ENCODE measurements at places on chromosomes 5 and 9.

DNA sequence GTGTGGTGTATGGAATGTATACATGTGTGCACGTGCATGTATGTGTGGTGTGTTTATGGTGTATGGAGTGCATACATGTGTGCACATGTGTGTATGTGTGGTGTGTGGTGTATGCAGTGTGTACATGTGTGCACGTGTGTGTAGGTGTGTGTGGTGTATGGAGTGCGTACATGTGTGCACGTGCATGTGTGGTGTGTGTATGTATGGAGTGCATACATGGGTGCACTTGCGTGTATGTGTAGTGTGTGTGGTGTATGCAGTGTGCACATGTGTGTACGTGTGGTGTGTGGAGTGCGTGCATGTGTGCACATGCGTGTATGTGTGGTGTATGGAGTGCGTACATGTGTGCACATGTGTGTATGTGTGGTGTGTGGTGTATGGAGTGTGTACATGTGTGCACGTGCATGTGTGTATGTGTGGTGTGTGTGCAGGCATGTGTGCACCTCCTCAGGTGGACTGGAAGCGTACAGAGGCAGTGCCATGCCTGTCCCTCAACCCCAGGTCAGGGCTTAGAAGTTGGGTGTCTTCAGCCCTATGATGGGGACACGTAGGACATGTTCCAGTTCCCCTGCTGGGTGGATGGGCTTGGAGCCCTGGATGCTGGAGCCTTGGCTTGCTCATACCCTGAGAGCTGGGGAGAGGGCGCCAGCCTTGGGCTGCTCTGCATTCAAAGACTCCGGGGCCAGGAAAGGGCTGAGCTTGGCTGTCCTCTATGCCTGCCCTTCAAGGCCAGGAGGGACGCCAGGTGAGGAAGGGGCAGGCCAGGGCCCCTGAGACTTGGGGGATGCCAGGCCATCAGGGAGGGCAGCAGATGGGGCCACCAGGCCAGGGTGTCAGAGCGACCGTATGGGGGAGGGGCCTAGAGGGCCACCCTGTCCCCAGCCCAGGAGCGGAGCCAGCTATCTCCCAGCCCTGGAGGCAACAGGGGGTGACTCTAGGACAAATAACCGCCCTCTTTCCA, 12.2 kb downstream of the MYMK start:
- DNase-seq: no peak

GRCh38 chr5:60354311-60354710, 345.7 kb downstream of the DEPDC1B start:
- no peak for DNase-seq

GRCh38 chr9:92709954-92710353, 40.0 kb upstream of the IPPK start:
- no peak for DNase-seq

- no peak for DNase-seq
These were observed 60.0 kb downstream of the OLFM1 start for GRCh38 chr9:135147474-135147805.

DNA sequence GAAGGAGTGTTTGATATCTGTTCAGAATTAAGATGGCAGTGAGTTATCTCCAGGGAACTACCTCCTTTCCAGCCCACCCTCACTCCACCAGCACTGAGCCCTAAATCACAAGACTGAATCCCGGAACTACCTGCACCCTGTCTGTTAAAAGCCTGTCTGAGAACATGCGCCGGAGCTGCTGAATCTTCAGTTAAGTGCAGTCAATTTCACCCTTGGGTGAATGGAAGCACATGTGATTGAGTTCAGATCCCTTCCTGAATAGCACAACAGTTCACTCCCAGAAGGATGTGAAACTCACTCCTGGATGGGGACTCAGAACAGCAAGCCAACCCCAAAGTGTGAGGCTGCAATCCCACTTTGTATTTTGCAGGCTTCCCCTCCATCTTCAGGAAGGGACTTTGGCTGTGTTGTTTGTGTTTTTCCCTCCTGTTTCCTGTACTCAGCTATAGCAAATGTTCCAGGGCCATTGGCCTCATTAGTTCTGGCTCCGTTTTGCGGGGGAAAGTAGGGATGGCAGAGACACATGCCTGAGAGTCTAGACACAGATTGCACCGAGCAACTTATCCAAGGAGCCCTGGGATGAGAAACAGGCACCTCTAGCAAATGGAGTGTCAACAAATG, 43.4 kb downstream of the DPYSL3 start:
- DNase-seq: no peak

- no peak for DNase-seq
These were observed 114.2 kb downstream of the PRDM6 start for GRCh38 chr5:123203105-123203800.

DNA sequence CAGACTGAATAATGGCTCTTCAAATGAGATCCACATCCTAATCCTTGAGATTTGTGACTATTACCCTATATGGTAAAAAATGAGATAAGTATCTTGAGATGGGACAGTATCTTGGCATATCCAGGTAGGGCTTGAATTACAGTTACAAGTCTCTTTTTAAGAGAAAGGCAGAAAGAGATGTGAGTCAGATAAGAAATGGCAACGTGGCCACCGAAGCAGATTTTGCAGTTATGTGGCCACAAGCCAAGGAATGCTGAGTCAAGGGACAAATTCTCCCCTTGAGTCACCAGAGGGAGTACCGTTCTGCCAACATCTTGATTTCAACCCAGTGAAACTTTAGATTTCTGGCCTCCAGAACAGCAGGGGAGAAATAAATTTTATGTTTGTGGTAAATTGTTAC, 1983.0 kb upstream of the C9orf72 start:
- no peak for DNase-seq

GRCh38 chr5:149809931-149810691, 80.0 kb downstream of the PPARGC1B start:
- DNase-seq: no peak

GRCh38 chr9:104028827-104029226, 65.3 kb upstream of the SMC2 start:
- no peak for DNase-seq

DNA sequence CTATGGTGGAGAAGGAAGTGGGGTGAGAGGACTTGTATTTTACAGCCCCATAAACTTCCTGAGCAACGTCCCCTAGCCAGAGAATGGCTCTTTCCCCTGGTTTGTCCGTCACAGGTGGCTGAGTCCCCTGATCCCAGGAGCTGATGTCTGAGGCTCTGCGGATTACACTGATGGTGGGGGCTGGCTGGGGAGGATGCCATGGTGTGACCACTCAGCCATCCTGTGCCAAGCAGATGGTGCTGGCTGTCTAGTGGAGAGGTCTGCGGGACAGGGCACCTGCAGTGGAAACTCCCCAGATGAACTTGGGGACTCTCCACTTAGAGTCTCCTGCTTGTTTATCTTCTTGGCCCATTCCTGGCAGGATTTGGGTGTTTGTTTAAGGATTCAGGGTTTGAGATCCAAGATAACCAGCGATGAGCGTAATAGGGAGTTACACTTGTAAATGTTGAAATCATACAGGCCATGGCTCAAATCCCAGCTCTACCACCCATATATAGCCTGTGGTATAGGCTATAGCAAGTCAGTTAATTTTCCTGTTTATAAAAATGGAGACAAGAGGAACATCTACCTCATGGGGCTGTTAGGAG, 4.7 kb upstream of the PTGS1 start:
- DNase-seq: no peak

DNA sequence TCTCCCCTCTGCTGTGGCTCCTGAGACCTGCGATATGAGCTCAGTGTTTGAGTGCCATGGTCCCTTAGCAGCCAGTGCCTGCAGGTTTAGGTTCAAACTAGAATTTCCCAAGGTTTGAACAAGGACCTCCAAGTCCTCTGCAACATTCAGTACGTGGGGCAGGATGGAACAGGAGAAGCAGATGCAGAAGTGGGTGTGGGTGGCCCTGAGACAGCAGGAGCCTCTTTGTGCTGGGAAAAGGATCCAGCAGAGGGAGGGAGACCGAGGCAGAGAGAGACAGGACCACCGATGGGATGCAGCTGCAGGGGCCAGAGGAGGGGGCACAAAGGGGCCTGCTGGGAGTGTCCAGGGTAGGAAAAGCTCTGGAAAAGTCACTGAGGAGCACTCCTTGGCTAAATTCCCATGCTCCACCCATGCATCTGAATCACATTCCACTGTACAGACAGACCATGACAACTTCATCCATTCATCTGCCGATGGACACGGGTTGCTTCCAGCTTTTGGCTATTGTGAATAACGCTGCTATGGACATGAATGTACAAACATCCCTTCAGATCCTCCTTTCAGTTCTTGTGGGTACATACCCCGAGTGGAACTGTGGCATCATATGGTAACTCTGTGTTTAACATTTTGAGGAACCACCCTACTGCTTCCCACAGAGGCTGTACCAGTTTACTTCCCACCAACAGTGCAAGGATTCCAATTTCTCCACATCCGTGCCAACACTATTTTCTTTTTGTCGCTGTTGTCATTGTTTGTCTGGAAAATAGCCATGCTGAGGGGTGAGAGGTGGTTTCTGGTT, 26.7 kb upstream of the SUSD3 start:
- no peak for DNase-seq

DNA sequence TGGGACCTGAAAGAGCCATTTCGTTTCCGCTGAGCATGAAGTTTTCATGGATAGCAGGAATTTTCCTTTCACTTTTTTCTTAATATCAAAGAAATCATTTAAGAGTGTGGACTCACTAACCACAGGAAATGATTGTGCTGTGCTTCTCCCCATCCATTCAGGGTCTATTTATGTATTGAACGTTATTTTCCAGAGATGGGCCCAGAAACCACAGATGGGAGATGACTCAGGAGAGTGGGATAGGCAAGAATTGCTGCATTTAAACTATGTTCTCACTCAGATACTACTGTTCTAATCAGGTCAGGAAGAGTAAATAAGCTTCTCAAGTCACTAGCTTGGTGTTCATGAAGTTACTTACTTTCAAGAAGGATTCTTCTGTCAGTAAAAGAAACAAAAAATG, 763.8 kb downstream of the DTWD2 start:
- no peak for DNase-seq

- no peak for DNase-seq
These were observed 21.6 kb upstream of the FBN2 start for GRCh38 chr5:128559300-128560297.

DNA sequence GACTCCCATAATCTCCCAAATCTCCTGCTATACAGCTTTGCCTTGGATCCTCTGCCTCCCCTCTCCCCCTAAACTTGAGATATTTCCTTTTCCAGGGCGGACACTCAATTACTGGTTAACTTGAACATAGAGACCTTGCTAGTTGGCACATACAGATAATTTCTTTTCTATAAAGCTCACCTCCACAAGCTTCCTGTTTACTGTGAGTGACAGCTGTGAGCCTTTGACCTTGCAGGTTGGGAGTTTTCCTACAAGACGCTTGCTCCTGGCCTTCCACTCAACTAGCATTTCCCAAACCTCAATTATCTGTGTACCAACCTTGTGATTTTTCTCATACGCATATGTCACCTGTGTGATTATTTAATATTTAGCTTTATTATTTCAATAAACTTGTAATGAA, 114.5 kb downstream of the GNA14 start:
- no peak for DNase-seq

- DNase-seq: no peak
These were observed 1731.2 kb upstream of the CDH6 start for GRCh38 chr5:29462241-29462640.
